ENCODE measurements at places on chromosomes 3 and 15.
A peak's percentile ranks its signal among the peaks of the same experiment; 100 is the strongest.

DNA sequence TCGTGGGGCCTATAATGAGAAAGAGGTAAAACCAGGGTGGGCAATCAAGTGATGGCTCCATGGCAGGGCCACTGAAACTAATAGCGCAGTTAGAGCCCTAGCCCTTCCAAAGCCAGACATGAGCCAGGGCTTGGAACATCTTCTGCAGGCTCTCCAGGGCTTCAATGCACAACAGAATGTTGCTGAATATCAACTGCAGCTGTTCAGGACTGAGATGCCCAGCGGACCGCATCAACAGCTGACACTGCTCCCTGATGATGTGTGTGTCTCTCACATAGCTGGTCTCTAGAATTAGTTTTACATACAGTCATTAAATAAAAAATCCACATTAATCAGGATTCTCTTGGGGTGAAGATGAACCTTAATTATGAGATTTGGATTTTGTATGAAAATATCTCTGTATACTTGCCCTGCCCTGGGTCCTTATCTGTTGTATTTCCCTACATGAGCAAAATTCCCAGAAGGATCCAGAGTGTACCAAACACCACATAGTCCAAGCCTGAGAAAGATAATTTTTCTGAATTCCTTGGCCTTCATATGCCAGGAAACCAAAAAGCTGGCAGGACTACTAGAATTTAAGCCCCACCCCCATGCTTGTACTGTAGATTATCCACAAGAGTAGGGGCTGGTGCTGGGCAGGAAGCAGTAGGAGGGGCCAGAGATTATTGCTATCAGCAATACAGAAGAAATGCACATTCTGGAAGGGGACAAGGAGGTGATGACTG lies 7.7 kb upstream of the GOLGB1 start:
- DNase-seq: no peak

DNA sequence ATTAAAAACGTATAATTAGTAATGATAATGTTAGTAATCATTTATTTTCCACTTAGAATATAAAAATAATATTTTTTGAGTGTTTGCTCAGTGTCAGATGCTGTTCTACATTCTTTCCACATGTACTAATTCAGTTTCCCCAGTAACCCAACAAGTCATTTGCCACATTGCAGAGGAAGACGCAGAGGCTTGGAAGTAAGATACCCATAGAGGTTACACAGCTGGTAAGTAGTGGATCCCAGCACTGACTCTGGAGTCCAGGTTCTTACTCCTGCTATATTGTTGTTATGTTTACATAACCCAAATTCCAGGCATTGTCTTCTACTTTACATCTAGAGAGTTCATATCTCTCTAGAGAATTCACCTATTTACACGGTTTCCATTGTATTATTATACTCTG lies 48.2 kb upstream of the MYO5C start:
- peak; percentile 62 for DNase-seq

DNA sequence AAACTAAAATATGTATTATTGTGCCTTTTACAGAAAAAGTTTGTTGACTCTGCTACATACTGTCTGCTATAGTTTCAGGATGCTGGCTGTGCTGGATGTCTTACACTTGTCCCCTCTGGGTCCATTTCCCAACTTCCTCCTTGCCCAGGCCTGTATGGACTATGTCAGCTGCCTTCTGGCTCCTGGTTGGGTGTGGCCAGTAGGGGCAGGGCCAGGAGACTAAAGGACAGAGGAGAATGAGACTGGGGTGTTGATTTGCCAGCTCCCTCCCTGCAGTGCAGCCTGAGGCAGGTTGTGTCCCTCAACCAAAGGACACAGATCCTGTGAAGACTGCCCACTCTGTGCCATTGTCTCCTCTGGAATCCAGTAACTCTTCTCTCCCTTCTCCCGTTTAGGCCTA lies 90.6 kb upstream of the UBE2E2 start:
- no peak for DNase-seq

DNA sequence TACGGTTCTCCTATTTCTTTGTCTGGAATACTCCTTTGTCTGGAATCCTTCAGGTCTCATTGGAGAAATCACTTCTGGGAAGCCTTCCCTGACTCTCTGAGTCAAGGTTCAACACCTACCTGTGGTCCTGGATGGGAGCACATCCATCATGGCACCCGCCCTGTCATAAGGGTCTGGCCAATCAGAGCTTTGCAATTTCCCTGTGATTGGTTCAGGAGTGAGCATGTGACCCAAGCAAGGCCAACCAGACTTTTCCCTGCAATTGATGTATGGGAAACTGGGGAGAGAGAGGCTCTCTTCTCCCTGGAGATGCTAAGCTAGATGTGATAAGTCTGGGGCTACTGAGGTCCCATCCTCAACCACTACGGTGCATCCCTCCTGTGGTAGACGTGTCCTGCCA lies 8.1 kb downstream of the FAM3D start:
- DNase-seq: no peak

DNA sequence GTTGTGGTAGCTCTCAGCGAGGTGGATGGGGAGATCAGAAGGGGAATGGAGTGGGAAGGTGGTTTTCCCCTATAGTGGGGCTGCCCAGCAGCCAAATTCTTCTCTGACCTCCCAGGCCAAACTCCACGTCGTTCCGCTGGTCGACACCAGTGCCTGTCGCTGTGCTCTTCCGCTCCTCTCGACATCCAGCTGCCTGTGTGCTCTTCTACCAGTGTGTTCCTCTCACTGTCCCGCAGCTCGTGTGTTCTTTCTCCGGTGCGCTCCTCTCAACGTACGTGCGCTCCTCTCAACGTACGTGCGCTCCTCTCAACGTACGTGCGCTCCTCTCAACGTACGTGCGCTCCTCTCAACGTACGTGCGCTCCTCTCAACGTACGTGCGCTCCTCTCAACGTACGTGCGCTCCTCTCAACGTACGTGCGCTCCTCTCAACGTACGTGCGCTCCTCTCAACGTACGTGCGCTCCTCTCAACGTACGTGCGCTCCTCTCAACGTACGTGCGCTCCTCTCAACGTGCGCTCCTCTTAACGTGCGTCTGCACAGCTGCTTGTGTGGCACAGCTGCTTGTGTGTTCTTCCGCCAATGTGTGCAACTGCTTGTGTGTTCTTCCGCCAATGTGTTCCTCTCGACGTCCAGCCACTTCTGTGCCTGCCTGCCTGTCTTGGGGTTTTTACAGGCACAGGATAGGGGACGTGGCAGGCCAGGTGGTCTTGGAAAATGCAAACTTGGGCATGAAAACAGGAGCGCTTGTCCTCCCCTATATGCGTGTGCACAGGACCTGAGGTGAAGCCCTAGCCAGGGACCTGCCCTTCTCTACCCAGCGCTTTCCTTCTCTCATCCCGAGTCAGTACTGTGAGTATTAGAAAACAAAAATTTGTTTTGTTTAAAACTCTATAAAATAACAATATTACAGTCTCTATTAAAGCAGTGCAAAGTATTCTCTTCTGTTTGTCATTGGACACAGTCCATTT lies 991.1 kb downstream of the GBE1 start:
- DNase-seq: no peak

All from AG10803 (cell line).